NCI-H2029 (cell line): ENCODE measurements at places on chromosomes 11 and 22.
A peak's percentile ranks its signal among the peaks of the same experiment; 100 is the strongest.

DNA sequence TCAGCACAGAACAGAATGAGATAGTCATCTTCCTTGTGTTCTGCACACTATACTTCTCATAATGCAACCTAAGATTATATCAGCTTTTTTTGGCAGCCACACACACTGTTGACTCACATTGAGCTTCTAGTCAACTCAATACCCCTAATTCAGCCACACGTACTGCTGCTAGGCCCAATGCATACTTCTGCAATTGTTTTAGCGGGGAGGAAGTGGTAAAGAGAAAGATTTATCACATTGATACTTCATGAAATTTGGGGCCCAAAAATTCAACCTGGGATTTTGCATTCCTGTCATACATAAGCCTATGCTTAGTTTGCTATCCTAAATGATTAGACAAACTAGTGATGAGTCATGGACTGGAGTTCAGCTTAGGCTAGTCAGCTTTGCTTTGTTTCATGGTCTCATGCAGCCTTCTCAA, 8.6 kb upstream of the UPB1 start:
- DNase-seq, result no peak

DNA sequence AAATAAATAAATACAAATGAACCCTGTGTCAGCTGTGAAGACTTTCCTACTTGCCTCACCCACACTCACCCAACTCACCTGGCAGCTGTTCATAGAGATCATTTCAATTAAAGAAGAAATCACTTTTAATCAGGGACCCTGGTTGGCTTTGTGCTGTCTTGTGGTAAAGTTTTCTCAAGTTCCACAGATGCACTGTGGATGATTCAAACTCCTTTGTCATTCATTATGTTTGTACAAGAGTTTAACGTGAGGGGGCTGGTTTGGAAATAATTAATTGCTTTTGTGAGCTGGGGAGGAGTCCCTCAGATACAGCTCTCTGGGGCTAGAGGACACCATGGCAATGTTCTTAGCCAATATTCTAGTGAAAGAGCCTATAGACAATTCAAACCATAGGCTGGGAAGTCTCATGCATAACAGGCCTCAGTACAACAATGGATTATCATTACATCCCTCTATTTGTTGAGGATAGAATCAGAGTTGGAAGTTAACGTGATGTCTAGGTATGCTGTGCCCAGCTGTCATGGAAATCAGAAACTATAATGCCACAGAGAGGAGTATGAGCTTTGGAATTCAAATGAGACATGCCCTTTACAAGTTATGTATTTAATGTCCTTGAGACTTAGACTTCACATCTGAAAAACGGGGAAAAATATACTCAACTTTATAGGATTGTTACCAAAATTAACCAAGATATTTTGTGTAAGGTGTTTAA, 698.5 kb downstream of the KCNA4 start:
- DNase-seq, result no peak

DNA sequence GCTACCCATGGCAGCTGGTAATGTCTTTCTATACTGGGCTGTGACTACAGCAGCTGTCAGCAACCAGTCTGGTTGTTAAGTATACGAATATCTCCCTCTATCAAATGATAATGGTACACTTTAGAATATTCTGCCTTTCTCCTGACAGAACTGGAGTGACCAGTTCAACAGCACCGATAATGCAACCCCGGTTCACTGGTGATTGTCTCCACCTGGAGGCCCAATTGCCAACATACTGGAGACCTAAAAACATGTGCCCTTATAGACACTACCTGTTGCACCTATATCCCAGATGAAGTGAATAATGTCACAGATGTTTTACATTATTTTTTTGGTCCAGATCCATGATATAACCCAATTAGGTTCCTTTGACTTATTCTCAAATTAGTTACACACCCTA, 21.1 kb downstream of the OR5P2 start:
- DNase-seq, result no peak

- DNase-seq, result peak; percentile 60
These were observed 27.9 kb downstream of the ARRB1 start for GRCh38 chr11:75323609-75324008.

GRCh38 chr22:23688571-23688970, 2.2 kb upstream of the RGL4 start:
- DNase-seq, result no peak

DNA sequence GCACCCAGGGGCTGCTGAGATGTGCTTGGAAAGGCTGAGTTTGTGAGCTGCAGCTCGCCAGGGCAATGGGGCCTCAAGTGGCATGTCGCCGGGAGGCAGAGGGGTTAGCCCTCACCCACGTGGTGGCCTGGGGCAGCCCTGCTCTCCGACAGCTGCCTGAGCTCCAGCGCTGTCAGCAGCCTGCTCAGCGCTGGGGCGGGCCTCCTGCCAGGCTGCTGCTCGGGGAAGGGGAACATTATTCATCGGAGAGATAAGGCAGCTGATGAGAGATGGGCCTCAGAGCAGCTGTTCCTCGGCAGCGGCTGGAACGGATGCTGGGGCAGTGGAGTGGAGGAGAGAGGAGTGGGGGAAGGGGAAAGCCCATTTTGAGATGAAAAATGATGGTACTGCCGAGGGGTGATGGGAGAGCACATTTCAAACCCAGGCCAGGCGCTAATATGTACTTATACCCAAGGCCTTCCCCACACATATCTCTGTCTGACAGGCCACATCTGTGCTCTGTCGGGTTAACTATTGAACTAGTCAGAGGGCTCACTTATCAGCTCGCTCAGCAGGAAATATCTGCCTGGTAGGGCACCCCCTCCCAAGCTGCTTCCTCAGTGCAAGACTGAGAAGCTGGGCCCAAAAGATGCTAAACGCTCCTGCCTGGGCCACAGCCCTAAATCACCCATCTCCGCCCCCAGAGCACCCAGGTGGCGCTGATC, 79.5 kb downstream of the TIMP3 start:
- DNase-seq, result peak; percentile 40

DNA sequence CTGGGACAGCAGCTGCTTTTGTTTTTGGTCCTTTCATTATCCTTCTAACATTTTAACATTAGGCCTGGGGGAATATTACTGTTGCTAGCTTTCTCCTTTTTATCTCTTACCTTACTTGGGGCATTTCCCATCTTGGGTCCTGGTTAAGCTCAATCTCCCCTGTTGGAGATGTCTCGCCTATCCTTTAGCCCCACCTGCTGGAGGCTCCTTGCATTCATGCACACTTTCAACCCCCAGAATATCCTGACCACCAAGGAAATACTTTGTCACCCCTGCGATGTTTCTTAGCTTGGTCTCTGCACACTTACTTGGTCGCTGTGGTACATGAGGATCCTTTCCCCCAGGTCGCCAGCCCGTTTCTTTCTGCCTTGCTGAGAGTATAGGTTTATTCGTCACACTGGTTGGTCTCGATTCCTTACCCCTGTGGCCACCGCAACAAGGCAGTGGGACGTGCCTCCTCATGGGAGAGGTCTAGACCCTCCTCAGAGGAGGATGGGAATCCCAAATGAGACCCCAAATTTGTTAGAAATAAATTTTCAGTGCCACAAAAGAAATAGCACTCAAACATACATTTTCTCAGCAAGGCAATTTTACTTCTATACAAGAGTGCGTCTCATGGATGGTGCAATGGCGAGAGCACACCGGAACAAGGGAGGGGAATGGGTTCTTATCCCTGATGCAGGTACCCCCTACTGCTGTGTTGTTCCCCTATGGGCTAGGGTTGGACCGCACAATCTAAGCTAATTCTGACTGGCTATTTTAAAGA, 5.4 kb upstream of the TXN2 start:
- no peak for DNase-seq

DNA sequence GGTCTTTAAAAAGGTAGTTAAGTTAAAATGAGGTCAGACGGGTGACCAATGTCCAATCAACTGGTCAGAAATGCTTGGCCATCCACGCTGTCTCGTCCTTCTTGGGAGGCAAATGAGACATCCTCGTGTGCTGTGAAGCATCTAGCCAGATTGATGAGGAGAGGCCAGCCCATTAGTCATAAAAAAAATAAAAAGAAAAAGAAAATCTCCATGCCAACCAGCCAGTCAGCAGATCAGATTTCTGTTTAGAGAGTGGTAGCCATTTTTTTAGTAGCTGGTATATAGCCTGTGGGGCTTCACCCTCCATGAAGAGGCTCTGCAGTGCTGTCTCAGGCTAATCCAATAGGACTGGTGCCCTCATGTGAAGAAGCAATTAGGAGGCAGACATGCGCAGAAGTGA, 343.1 kb upstream of the SYN3 start:
- DNase-seq, result no peak

- DNase-seq, result no peak
These were observed 277.6 kb upstream of the SYN3 start for GRCh38 chr22:33335611-33336279.

GRCh38 chr11:68020575-68020974, 9.9 kb upstream of the NDUFS8 start:
- DNase-seq, result no peak

- DNase-seq, result no peak
These were observed 990.9 kb upstream of the CNTN5 start for GRCh38 chr11:98029832-98030231.

GRCh38 chr11:2860636-2861035, 24.9 kb downstream of the CDKN1C start:
- DNase-seq, result no peak

GRCh38 chr11:104905271-104905670, 7.0 kb upstream of the CASP12 start:
- DNase-seq, result no peak

DNA sequence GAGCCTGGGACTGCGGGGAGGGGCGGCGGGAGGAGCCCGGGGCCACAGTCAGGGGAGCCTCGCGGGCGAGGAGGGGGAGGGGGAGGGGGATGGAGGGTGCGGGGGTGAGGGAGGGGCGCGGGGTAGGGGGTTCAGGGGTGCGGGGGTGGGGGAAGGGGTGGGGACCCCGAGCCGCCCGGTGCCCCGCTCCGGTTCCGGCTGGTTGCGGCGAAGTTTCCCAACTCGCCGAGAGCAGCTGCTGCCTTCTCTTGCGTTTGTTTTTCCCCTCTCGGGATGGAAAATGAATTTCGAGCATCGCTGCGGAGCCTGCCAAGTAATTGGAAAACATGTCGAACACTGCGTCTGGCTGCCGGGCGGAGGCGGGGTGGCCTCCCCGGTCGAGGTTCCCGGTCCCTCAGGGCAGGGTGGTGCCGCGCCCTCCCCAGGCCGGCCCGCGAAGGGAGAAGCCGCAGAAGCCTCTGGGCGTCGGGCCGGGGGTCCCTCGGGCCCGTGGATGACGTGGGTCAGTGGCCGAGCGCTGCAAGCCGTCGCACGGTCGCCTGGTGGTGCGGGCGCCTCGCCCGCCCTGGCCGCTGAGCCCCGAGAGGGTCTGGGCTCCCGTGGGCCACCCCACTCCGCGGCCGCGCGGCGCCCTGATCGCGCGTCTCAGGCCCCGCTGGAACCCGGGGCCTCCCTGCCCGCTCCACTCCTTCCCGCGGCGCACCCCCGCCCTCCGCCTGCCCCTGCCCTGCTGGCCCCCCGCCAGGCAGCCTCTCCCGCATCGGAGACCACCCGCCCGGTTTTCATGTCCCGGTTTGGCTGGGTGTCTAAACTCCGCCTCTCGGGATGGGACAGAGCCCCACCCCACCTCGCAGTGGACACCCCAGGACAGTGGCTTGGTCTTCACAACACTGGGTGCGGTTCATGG, 12.1 kb downstream of the SPATA19 start:
- no peak for DNase-seq

- no peak for DNase-seq
These were observed 2.9 kb downstream of the SRPRA start for GRCh38 chr11:126265811-126266210.

GRCh38 chr11:23569547-23569946, 709.3 kb upstream of the CCDC179 start:
- DNase-seq, result no peak

DNA sequence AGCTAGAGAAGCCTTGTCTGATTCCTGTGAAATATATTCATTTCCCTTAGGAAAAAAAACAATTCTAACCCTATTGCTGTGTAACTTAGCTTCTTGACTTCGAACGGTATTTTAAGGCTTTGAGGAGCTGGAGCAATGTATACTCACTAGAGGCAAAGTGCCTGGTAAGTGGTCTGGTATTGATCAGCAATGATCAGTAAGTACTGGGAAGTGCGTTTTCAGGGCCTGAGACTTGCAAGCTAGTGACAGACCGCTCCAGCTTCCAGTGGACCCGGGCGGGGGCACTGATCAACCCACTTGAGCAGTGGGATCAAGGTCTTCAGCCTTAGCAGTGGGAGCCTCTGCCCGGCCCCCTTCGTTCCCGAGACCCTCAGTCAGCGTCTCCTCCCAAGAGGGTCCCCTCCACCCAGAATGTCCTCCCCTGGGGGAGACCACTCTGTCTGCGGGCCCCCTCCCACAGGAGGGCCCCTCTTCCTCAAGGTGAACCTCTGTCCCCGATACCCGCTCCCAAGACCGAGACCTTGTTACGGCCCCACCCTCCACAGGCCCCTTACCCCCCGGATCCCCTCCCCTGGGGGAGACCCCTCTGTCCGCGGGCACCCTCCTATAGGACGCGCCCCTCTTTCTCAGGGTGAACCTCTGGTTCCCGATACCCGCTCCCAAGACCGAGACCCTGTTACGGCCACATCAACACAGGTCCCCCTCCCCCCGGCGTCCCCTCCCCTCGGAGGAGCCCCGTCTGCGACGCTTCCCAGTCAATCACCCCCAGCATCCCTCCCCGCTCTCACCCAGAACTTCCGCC, 452 bp upstream of the ATXN10 start:
- DNase-seq, result no peak

GRCh38 chr22:28703436-28703835, 23.8 kb upstream of the TTC28 start:
- no peak for DNase-seq

DNA sequence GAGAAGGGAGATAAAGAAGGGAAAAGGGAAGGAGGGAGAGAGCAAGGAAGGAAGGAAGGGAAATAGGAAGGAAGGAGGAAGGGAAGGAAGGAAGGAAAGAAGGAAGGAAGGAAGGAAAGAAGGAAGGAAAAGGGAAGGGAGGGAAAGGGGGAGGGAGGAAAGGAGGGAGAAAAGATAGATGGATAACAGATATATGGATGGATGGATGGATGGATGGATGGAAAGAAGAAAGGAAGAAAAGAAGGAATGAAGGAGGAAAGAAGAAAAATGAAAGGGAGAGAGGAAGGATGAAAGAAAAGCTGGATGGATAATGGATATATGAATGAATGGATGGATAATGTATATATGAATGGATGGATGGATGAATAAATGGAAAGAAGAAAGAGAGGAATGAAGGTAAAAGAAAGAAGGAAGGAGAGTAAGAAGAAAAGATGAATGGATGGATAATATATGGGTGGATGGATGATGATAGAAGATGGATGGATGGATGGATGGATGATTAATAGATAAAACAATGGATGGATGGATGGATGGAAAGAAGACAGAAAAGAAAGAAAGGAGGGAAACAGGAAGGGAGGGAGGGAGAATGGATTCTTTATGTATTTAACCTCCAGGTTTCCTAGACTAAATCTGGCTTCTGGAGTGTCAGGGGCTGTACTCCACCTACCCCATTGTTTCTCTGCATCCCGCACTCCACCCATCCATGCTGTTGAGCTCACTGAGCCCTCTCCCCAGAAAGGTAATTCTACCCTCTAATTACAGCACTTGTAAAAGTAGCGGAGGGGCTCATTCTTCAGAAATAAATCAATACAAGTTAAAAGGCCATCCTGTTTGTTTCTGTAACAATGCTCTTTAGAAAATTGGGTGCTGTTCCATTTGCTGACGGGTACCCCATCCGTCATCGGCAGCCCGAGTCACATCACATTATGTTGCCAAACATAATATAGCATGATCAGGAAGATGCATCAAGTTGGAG, 506.1 kb downstream of the MIAT start:
- DNase-seq, result no peak

GRCh38 chr11:102343809-102344208, 3.2 kb upstream of the BIRC2 start:
- DNase-seq, result no peak

- no peak for DNase-seq
These were observed 4.9 kb upstream of the TCN2 start for GRCh38 chr22:30602049-30602448.
